NCI-H524 treated with DMSO at 0.1 percent for 48 hours (cell line): ENCODE measurements at places on chromosomes 12 and 14.

GRCh38 chr14:90491911-90492531, 95.2 kb downstream of the CALM1 start:
- no peak for DNase-seq

- no peak for DNase-seq
Observed at GRCh38 chr14:26933431-26933830, 335.6 kb upstream of the NOVA1 start.

- DNase-seq = no peak
Observed at GRCh38 chr14:42980419-42980818, 1373.7 kb downstream of the LRFN5 start.

DNA sequence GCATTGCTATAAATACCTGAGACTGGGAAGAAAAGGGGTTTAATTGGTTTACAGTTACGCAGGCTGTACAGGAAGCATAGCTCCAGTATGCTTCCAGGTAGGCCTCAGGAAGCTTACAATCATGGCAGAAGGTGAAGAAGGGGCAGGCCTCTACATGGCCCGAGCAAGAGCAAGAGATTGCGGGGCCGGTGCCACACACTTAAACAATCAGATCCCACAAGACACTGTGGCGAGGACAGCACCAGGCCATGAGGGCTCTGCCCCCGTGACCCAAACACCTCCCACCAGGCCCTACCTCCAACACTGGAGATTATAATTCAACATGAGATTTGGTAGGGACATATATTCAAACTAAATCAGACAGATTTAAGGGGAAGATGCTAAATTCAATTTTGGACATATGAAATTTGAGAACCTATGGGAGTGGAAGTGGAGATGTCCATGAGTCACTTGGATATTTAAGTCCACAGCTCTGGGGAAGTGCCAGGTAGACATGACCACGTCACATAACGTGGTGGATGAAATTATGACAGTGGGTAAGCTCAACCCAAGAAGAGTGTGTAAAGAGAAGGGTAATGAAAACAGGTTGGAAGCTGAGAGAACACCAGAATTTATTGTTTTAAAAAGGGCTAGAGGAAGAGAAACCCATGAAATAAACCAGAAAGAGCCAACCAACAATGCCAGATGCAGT, 1.5 kb upstream of the LTA4H start:
- no peak for DNase-seq

GRCh38 chr12:87870493-87871460, 158.4 kb downstream of the C12orf50 start:
- no peak for DNase-seq

- DNase-seq = no peak
Observed at GRCh38 chr14:81220580-81220829, 254 bp downstream of the GTF2A1 start.

GRCh38 chr12:31832740-31833729, 104.2 kb upstream of the AMN1 start:
- DNase-seq = no peak

- DNase-seq = no peak
Observed at GRCh38 chr12:93469386-93469785, 2.1 kb downstream of the MRPL42 start.

DNA sequence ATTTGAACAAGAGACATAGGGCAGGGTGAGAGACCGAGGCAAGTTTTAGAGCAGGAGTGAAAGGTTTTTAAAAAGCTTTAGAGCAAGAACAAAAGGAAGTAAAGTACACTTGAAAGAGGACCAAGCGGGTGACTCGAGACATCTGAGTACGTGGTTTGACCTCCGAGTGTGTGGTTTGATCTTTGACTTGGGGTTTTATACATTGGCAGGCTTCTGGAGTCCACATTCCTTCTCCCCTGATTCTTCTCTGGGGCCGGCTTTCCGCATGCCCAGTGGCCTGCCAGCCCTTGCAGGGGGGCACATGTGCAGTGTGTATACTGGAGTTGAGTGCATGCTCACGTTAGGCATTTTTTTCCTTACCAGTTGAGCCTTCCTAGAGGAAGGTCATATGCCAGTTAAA, 96.3 kb downstream of the SLC15A4 start:
- DNase-seq = no peak
